D721Med (cell line): ENCODE measurements at places on chromosomes 16 and 17.

- no peak for DNase-seq
These were observed 4.0 kb downstream of the TAC4 start for GRCh38 chr17:49843774-49844350.

DNA sequence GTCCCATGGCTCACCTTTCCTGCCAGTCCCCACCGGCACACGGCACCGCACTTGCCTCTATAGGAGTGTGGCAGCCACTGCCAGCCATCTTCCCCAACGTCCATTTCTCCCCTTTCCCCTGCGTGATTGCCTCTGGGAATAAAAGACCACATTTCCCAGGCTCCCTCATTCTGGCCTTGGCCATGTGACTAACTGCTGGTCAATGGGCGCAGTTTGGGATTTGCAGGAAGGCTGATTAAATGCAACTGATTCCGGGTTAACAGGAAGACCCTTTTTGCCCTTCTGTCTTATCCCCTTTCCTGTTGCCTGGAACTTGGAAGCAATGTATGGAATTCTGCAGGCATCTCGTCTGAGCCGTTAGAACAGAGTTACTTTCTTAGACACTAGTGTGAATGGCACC lies 3.0 kb downstream of the BTBD17 start:
- DNase-seq = no peak

DNA sequence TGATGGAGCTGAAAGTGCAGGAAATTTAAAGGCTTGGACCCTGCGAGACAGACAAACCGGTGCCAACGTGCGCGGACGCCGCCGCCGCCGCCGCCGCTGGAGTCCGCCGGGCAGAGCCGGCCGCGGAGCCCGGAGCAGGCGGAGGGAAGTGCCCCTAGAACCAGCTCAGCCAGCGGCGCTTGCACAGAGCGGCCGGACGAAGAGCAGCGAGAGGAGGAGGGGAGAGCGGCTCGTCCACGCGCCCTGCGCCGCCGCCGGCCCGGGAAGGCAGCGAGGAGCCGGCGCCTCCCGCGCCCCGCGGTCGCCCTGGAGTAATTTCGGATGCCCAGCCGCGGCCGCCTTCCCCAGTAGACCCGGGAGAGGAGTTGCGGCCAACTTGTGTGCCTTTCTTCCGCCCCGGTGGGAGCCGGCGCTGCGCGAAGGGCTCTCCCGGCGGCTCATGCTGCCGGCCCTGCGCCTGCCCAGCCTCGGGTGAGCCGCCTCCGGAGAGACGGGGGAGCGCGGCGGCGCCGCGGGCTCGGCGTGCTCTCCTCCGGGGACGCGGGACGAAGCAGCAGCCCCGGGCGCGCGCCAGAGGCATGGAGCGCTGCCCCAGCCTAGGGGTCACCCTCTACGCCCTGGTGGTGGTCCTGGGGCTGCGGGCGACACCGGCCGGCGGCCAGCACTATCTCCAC lies at the start of gene NOG:
TSS of gene NOG (plus strand) at position 54 of the 674 bp plus-strand sequence. CDS start at position 579, 525 bp downstream.
- no peak for DNase-seq

DNA sequence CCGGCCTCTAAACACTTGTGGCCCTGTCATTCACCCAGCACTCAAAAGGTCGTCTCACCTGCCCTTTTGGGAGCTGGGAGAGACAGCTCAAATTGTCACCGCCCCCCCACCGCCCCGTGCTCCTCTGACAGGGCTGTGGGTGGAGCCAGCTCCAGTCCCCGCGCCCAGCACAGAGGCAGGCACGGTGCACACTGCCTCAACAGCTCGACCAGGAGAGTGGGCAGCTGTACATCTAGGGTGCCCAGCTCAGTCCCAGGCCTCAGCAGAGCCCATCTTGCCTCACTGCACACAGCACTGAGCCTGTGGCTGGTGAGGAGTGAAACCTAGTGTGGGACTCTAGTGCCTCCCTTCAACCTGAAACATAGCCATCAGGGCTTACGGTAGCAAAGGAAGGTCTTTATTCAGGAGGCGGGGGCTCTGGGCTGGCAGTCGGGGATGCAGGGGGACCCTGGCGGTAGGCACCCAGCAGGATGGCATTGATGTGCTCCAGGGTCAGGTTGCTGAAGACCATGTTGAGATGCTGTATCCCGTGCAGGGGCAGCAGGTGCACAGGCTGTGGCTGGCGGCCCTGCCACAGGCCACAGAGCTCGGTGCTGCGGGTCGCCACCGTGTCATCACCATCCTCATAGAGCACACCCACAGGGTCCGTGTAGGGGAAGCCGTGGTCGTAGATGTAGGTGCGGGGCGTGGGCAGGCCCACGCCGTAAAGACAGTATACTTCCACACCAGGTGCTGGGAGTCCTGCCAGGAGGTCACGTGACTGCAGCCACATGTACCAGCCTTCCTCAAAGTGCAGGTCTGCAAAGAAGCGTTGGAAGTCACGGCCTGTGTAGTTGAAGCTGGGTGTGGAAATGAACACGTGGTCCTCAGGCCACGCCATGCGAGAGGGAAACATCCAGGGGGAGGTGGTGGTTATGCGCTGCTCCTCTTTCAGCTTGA lies 3.1 kb upstream of the PSMB10 start:
- DNase-seq = no peak

DNA sequence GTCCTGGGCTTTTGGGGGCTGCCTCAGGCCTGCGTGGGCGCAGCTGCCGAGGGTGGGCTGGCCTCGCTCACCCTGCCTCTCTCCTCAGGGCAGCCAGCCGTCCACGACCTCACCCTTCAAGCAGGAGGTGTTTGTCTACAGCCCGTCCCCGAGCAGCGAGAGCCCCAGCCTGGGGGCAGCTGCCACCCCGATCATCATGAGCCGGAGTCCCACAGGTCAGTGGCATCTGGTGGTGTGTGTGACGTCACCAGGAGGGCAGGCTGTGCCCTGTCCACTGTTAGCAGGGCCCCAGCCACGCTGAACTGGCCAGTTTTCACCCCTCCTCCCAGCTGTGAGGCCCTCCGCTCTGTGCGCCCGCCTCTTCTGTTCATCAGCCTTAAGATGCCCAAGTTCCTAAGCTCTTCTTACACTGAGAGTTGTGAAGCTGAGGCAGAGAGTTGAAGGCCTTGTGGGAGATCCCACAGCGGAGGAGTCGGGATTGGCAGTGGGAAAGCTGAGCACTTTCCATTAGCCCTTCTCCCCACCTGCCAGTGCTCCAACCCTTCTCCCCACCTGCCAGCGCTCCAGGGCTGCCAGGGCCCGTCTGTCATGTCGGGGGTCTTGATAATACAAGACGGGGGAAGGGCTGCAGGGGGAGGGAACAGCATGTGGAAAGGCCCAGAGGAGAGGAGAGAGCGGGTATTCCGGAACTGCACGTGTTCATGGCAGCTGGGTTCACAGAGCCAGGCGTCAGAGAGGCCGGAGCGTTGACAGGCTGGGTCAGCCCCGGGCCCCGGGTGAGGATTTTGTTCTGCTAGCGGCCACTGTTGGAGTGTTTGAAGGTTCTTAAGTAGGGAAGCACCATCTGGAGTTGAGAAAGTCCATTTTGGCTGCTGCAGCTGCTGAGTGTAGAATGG lies 36.3 kb downstream of the OR1D5 start:
- no peak for DNase-seq
